MV-4-11 (cell line): ENCODE measurements at places on chromosomes 3 and 15.

- DNase-seq: peak; percentile 7
Measured at GRCh38 chr3:16064642-16065414, 109.7 kb upstream of the GALNT15 start.

- no peak for DNase-seq
Measured at GRCh38 chr15:71627188-71627587, 183.2 kb upstream of the NR2E3 start.

DNA sequence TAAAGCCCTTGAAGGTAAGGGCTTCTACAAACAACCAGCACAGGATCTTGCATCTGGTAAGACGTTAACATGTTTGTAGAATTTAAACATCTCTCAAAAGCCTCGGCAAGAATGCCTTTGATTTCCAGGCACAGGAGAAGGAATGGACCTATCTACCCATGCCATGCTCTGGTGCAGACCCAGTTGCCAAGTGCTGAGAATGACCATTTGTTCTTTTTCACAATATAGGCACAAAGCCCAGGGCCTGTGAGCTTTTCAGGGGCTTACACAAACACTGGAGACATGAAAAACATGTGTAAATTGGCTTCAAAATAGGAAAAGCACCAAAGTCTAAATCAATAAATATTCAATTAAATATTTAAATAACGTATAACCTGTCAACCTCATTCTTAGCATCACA, 266.9 kb upstream of the TTC14 start:
- no peak for DNase-seq

DNA sequence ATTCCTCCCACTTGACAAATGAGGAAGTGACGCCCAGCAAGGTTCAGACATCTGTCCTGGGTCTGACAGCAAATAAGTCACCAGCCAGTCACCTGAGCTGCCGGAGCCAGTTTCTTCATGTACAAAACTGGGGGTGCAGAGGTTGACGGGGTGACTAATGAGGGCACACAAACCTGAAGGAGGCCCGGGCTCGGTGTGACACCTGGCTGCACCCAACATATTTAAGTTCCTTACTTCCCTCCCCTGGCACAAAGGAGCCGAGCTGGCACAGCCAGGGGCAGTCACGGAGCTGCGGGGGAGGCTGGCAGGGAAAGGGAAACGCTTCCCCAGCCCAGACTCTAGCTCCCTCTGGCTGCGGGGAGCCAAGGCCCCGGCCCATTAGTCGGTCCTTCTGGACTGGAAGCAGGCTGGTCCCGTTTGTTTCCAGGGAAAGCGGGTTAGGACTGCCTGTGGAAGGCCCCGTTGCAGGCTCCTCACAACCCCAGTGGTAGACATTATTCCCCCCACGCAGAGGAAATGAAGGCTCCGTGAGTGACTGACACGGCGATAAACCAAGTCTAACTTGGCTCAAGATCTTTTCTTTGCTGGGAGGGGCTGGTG, 2.3 kb downstream of the FBXL22 start:
- DNase-seq: peak; percentile 53

- no peak for DNase-seq
Measured at GRCh38 chr15:74438206-74438605, 4.4 kb upstream of the SEMA7A start.

GRCh38 chr15:72599855-72600464, 54.5 kb upstream of the GOLGA6B start:
- peak; percentile 23 for DNase-seq

- no peak for DNase-seq
Measured at GRCh38 chr3:21056293-21056692, 694.7 kb downstream of the ZNF385D start.

DNA sequence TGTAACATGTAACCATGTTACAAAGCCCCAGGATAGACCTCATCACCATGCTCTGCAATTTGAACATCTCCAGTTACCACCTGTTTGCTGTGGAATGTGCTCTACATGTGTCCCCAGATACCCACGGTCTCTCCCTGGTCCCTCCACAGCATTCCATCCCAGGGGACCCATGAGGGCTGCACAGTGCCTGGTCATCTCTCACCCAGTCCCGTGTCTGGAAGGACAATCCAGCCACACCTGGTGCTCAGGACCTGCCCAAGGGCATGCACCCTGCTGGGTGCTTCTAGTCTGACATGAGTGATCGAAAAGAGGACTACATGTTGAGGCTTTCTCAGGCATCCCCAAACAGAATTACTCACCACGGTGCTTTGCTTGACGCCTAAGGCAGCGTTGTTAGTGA, 119.6 kb upstream of the ATP10A start:
- DNase-seq: no peak

- DNase-seq: no peak
Measured at GRCh38 chr3:61299343-61300005, 48.2 kb upstream of the FHIT start.

GRCh38 chr15:80367661-80368060, 36.5 kb upstream of the ARNT2 start:
- no peak for DNase-seq

- peak; percentile 11 for DNase-seq
Measured at GRCh38 chr3:160577556-160578195, 12.3 kb upstream of the KPNA4 start.

DNA sequence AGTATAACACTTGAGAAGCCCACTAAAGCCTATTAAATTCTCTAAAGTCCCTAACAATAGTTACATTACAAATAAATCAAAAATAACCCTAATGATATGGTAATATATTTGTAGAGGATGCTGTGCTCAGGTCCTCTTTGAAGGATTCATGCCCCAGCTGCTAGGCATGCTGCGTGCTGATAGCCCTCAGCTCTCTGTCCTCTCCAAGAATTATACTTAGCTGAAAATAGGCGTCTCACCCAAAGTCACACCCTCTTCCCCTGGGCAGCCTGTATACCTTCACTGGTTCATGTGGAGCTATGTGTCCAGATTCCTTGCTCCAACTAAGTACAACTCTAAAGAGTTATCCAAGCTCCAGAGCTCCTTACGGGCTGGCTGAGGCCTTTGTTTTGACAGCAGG, 312.5 kb upstream of the ZNF385D start:
- no peak for DNase-seq

DNA sequence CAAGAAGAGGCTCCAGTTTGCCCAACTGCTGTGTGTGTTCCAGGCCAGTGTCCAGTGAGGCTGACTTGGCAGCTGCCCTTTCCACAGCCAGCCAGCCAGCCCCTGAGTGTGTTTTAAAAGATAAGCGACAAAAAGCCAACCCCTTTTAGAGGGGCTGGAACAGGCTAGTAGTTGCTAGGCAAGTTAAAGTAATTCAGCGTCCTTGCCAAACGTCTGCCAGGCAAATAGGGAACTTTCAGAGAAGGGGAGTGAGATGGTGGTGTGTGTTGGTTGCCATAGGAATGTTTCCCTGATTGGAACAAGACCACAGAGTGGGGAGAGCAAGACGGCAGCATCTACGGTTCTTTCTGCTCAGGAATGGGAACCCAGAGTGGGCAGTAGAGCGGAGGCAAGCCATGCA, 86.3 kb downstream of the TMEM108 start:
- DNase-seq: no peak
